ENCODE measurements at places on chromosomes 2 and 18.

DNA sequence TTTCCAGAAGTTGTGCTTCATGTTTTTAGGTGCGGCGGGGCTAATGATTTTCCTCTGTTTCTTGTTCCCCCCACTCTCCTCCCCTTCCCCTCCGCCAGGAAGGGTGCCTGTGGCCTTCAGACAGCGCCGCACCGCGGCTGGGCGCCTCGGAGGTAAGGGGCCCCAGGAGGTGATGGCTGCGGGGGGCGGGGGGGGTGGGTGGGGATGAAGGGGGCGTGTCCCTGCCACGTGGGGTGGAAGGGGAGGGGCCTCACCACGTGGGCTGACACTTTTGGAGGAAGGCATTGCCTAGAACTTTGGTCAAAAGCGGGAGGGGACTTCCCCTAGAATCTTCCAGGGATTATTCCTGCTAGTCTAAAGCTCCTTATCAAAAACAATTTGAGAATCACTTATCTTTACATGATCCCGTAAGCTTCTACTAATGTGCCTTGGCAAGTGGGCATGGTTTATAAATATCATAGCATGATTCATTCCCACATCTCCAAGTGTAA, 83.1 kb downstream of the FAM210A start:
- no peak for DNase-seq

GRCh38 chr18:74290794-74291471, 830 bp downstream of the CYB5A start:
- no peak for DNase-seq

DNA sequence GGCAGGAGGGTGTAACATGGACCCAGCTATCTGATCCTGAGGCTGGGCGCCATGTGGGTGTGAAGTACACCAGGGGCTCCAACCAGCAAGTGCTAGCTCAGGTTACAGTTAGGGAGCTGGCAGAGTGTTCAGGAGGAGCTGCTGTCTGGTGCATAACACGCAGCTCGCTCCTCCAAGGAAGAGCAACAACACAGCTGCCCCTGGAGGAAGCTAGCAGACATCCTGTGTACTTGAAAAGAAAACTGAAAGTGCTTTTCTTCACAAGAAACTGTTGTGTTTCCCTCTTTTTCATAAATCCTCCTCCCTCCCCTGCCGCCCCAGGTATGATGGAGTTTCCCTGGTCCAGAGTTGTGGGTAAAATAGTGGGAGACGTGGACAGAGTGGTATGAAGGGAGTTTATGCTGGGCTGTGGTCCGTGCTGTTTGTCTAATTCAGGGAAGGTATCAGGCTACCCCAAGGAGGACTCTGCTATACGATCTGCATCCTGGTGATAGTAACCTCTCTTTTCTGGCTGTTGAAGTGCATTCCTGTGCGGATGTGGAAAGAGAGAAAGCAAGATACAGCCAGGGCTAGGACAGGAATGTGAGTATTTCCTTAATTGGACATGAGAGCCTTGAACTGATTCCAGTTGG, 6.1 kb upstream of the LBH start:
- no peak for DNase-seq

GRCh38 chr2:133654949-133655348, 86.7 kb upstream of the NCKAP5 start:
- no peak for DNase-seq

DNA sequence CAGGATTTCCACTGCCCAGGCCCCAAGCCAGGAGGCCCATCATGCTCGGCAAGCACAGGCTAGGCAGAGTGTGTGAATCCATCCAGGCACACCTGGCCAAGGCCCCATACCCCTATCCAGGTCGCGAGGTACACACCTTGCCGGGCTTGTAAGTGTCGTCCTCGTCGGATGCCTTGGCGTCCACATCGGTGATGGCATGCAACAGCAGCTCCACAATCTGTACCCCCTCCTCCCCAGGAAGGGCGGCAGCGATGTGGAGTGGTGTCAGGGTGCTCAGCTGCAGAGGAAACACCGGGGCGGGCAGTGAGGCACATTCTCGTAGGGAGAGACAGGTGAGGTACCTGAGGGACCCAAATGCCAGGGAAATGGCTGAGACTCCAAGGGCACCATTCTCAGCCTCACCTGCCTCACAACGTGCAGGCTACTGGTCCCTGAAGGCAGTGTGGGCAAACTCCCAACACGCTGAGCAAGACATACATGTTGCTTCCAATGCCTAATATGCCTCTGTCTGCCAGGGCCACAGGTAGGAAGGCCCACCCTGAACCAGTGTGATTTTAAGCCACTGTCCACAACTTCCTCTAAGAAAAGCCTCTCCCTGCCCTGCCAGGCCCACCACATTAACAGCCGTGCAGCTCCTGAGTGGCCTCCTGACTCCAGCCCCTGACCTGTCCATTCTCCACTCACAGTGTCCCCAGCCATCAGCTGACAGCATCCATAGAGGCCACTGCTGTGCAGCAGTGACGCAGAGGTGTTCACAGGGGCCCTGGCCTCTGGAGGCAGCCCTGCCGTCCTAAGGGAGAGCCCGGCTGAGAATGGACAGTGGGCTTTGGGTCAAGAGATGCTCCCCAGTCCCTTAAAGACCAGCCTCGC, 44.9 kb downstream of the ANKMY1 start:
- DNase-seq, result no peak

GRCh38 chr2:226207671-226208070, 591.9 kb downstream of the IRS1 start:
- DNase-seq, result no peak

GRCh38 chr2:24929230-24929629, 9.2 kb upstream of the ADCY3 start:
- DNase-seq, result no peak

DNA sequence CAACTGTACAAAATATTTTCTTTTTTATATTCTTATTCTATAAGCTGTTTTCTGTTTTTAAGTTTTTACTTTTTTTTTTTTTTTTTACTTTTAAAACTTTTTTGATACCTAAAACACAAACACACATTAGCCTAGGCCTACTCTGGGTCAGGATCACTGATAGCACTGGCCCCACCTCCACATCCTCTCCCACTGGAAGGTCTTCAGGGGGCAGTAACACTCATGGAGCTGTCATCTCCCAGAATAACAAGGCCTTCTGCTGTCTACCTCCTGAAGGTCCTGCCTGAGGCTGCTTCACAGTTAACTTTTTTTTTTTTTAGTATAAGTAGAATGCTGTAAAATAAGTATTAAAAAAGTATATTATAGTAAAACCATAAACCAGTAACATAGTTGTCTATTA, 415.1 kb downstream of the PTPRM start:
- DNase-seq, result no peak

DNA sequence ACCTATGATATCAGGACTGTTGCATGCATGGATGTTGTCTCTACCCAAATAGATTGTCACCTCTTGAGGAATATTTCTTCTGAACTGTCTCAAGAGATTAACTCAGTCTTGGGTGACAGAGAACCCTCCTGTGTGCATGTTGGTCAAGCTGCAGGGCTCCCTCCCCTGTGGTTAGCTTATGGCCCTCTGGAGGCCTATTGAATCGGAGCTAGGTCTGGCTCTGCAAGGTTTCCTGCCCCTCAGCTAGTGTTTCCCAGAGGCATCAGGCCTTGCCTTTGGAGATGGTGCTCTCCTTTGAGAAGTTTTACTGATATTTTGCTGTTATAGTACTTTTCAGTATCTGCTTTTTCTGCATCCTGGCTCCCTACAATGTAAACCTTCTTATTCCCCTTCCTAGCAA, 769.2 kb upstream of the FAM98A start:
- no peak for DNase-seq

GRCh38 chr2:120764492-120764891, 28.8 kb downstream of the GLI2 start:
- DNase-seq, result no peak

DNA sequence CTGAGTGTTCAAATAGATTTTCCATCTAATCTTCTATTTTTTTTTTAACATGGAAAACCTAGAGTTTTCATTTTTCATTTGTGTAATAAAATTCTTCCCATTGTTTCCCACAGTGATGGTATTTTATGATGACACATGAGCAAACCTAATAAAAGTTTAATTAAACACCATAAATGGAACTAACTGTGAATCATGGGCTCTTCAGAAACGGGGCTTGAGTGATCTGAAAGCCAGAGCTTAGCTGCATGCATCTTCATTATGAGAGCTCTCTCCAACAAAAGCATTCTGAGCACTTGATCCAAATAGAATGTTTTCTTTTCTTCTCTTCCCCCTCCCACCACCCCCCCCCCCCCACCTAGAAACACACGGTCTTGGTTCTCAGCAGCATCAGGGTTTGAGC, 82.1 kb upstream of the REV1 start:
- DNase-seq, result no peak

- no peak for DNase-seq
Measured at GRCh38 chr2:127586746-127587295, 51.3 kb downstream of the MYO7B start.

GRCh38 chr18:1513519-1513918, 608.8 kb downstream of the ADCYAP1 start:
- DNase-seq, result no peak

DNA sequence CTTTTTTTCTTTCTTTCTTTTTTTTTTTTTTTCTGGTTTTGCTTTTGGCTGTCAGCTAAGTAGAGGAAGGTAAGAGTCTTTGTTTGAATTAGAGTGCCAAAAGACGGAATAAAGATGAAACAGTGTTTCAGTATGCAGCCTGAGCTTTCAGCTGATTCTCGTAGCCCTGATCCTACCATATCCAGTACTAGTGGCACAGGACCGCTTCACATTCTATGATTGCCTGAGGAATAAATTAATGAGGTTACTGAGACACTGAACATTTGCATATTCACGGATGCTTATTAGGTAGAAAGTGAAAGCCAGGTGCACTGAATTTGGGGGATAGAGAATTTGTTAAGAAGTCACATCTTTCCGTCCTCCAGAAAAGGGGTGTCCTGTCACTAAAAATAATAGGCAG, 421.5 kb upstream of the POU3F3 start:
- no peak for DNase-seq

DNA sequence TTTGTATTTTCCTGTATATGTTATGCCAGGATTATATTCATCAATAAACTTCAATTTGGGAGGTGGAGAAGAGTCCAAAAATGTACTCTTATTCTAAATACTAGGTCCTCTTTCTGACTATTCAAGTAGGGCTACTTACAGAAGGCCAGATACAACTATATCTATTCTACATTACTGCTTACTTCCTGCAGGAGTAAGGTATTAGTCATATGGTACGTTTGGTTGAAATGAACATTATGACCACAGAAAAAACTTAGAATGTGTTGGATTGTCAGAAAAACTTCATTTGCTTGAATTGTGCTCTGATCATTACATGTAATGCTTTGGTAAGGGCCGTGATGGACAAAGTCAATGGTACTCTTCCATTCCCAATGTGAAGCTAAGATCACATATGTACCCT, 35.0 kb downstream of the STAT4 start:
- DNase-seq, result no peak

- no peak for DNase-seq
Measured at GRCh38 chr2:239251971-239252370, 148.8 kb downstream of the HDAC4 start.

GRCh38 chr18:8045160-8045883, 478.2 kb downstream of the PTPRM start:
- no peak for DNase-seq

DNA sequence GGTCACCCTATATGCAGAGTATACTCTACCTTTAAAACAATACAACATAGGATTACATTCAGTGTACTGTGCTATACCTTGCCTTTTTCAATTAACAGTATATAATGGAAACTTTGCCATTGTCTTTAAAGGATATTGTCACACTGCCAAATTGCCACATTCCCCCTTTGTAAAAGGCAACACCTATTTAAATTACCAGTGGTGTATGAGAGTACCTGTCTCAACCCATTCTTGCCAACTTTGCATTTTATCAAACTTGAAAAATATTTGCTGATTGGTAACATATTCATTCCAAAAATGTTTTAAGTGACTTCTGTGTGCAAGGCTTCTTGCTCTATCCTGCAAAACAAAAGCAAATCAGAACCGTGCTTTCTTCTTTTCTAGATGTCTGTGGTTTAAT, 92.9 kb downstream of the FMNL2 start:
- DNase-seq, result no peak
